Pancreas (tissue), 10 donors: ENCODE measurements at places on chromosomes 5 and 9.

GRCh38 chr5:107153283-107153682 is 517.5 kb downstream of the EFNA5 start:
- no peak for DNase-seq

GRCh38 chr5:149464796-149465489 is 85.9 kb upstream of the IL17B start:
- DNase-seq = no peak

- no peak for DNase-seq
Measured at GRCh38 chr9:136880651-136881050, 5.7 kb upstream of the TRAF2 start.

GRCh38 chr9:127869310-127870152 is 7.9 kb downstream of the AK1 start:
- DNase-seq = peak; percentile 89

DNA sequence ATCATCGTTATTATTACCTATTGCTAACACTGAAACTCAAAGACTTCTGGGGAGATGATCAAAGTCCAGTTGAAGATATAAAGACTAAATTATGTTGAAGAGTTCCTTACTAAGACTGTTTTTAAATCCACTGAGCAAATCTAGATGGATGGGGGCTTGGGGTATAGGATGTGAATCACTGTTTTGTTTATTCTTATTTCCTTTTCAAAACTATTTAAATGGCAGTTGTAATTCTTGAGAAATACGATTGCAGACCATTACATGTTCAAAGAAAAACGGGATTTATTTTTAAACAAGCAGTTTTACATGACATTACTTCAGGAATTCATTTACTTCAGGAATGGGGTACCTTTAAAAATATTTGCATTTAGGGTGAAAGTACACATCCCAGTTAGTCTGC is 4.3 kb downstream of the RASGRF2 start:
- DNase-seq = no peak

- no peak for DNase-seq
Measured at GRCh38 chr5:113692891-113693457, 179.5 kb downstream of the YTHDC2 start.

DNA sequence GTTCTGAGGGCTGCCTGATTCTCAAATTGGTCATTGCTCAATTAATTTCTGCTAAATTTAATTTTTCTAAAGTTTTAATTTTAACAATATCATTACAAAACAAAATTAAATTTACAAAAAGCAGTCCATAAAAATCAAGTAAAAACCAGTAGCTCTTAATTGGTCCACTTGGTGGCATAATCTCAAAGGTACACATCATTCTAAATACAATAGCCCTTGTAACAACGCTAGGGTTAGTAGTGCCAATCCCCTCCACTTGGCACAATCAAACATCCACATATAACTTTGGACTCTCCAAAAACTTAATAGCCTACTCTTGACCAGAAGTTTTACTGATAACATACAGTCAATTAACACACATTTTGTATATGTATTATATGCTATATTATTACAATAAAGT is 1.9 kb upstream of the NDUFB6 start:
- no peak for DNase-seq

GRCh38 chr5:108064302-108064701 is 317.6 kb downstream of the FBXL17 start:
- DNase-seq = no peak
